Progenitor cell of endocrine pancreas (in vitro differentiated cells): ENCODE measurements at places on chromosomes 3 and 15. TPM values are rescaled to one million over a fixed set of nuclear protein-coding genes. Genes with fewer than 3 reads are reported as not detected.

Gene GASK1A
- 1.9 and 2.3 TPM in 2 replicates for total RNA-seq

Gene ZCWPW2
- total RNA-seq = 0.81 TPM in 1 of 2 replicates, not detected in the other

Gene CILP
- total RNA-seq = 0.22 and 0.29 TPM in 2 replicates

Gene EFCC1
- 0.60 TPM in 2 replicates for total RNA-seq

Gene SHQ1
- 19.4 and 26.5 TPM in 2 replicates for total RNA-seq

Gene CASR
- 2.3 and 2.5 TPM in 2 replicates for total RNA-seq

Gene BLM
- 19.6 and 21.3 TPM in 2 replicates for total RNA-seq

Gene PXK
- total RNA-seq = 11.7 and 12.5 TPM in 2 replicates

GRCh38 chr3:169841171-169841570, 28.5 kb upstream of the LRRC34 start:
- no peaks in the 10 kb centered on the region for H3K4me1 ChIP-seq
- H3K36me3 ChIP-seq = no peaks in the 10 kb centered on the region
- no peak for DNase-seq
- H3K27ac ChIP-seq = no peak overlapping the region
- H3K27me3 ChIP-seq = peaks cover 3% of the 10 kb centered on the region

GRCh38 chr3:118803096-118803476, 231.6 kb downstream of the IGSF11 start:
- no peak for DNase-seq
- H3K36me3 ChIP-seq = no peaks in the 10 kb centered on the region
- no peaks in the 10 kb centered on the region for H3K27me3 ChIP-seq

GRCh38 chr15:42619656-42620371, 44.4 kb downstream of the STARD9 start:
- H3K4me1 ChIP-seq = peaks cover 2% of the 10 kb centered on the region
- no peak for DNase-seq
- no peaks in the 10 kb centered on the region for H3K27me3 ChIP-seq
- H3K27ac ChIP-seq = no peak overlapping the region

GRCh38 chr3:37249294-37249693, 74.9 kb upstream of the LRRFIP2 start:
- no peak for DNase-seq
- no peak overlapping the region for H3K4me3 ChIP-seq
- peaks cover 3% of the 10 kb centered on the region for H3K36me3 ChIP-seq
- H3K4me1 ChIP-seq = peaks cover 24% of the 10 kb centered on the region

DNA sequence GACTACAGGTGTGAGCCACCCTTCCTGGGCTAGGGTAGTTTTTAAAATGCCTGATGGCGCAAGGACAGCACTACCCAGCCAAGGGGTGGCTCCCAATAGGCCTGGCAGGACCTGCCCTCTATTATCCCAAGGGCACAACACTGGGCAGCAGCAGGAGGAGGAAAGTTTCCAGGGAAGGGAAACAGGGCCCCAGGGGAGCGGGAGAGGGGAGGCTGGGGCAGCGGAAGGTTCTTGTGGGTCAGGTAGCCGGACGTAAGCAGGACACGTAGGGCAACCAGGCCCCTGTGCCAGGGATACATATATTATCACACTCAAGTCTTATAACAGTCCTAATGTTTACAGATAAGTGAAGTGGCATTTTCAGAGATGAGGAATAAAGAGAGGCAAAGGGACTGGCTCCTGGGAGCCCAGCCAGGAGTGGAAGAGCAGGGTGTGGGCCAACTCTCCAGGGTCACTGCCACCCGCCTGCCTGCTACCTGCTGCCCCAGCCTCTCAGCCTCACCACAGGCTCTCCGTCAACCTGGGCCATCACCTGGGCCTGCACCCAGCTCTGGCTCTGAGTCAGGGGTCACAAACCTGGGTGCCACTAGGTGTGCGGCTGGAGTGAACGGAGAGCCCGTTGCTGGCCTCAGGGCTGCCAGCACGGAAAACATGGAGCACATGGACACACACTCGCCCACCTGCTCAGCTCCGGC, 73.2 kb upstream of the SNRPA1 start:
- peaks cover 12% of the 10 kb centered on the region for H3K27me3 ChIP-seq
- peaks cover 2% of the 10 kb centered on the region for H3K4me1 ChIP-seq
- H3K27ac ChIP-seq = no peak overlapping the region
- no peak overlapping the region for H3K4me3 ChIP-seq
- H3K36me3 ChIP-seq = no peaks in the 10 kb centered on the region
- DNase-seq = no peak

GRCh38 chr3:184604039-184604601, 42.5 kb downstream of the EPHB3 start:
- peak; percentile 53 for DNase-seq
- H3K4me1 ChIP-seq = peaks cover 23% of the 10 kb centered on the region
- no peaks in the 10 kb centered on the region for H3K36me3 ChIP-seq
- peak overlapping the region; percentile 70 for H3K4me3 ChIP-seq
- no peak overlapping the region for H3K27ac ChIP-seq
- peaks cover 89% of the 10 kb centered on the region for H3K27me3 ChIP-seq

GRCh38 chr15:42289166-42289565, 15.9 kb upstream of the TMEM87A start:
- H3K27me3 ChIP-seq = no peaks in the 10 kb centered on the region
- H3K27ac ChIP-seq = no peak overlapping the region
- peaks cover 12% of the 10 kb centered on the region for H3K4me1 ChIP-seq

GRCh38 chr3:60147249-60147950, 1097.6 kb upstream of the CFAP20DC start:
- H3K4me3 ChIP-seq = no peak overlapping the region
- no peaks in the 10 kb centered on the region for H3K36me3 ChIP-seq
- H3K27me3 ChIP-seq = no peaks in the 10 kb centered on the region
- H3K27ac ChIP-seq = no peak overlapping the region

- no peak overlapping the region for H3K4me3 ChIP-seq
- H3K27me3 ChIP-seq = peaks cover 45% of the 10 kb centered on the region
- no peaks in the 10 kb centered on the region for H3K4me1 ChIP-seq
- DNase-seq = no peak
- no peaks in the 10 kb centered on the region for H3K36me3 ChIP-seq
Observed at GRCh38 chr3:128557531-128558280, 64.7 kb upstream of the GATA2 start.

DNA sequence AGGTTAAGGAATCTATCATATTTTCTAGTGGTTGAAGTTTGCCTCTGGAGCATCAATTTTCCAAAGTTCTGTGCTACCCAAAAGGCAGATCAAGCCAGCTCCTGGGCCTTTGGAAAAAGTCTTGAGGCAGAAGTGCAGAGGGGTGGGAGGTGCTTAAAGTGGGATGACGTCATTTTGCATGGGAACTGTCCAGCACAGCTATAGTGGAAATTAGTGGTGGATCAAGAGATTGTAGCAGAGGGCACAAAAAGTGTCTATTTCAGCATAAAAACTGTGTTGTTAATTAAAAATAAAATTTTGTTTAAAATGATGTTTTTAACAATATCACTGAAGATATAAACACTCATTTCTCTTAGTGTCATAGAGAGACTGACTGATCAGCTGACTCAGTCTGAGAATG, 221.9 kb downstream of the LRRN1 start:
- no peaks in the 10 kb centered on the region for H3K27me3 ChIP-seq
- H3K4me1 ChIP-seq = no peaks in the 10 kb centered on the region
- DNase-seq = no peak
- no peaks in the 10 kb centered on the region for H3K36me3 ChIP-seq
- no peak overlapping the region for H3K4me3 ChIP-seq
- H3K27ac ChIP-seq = no peak overlapping the region

- peaks cover 2% of the 10 kb centered on the region for H3K4me1 ChIP-seq
- no peak overlapping the region for H3K4me3 ChIP-seq
- H3K27ac ChIP-seq = no peak overlapping the region
- H3K36me3 ChIP-seq = peaks cover 32% of the 10 kb centered on the region
Observed at GRCh38 chr15:90013503-90013937, 12.4 kb downstream of the ZNF710 start.

- DNase-seq = no peak
- H3K27ac ChIP-seq = no peak overlapping the region
- H3K27me3 ChIP-seq = peaks cover 3% of the 10 kb centered on the region
- H3K4me3 ChIP-seq = no peak overlapping the region
- peaks cover 2% of the 10 kb centered on the region for H3K36me3 ChIP-seq
Observed at GRCh38 chr15:29842290-29842689, 20.0 kb upstream of the TJP1 start.

DNA sequence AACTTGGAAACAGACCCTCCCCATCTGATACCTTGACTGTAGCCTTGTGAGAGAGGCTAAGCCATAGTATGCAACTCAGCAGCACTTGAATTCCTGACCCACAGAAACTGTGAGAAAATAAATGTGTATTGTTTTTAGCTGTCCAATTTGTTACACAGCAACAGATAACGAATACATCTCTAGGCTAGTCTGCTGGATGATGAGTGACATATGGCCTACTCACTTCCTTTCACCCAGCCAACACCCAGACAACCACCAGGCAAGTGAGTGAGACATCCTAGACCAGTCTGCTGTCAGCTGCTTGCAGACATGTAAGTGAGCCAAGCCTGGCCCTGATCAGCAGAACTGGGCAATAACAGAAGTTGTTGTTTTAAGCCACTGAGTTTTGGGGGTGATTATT, 19.2 kb upstream of the SMAD6 start:
- H3K27me3 ChIP-seq = no peaks in the 10 kb centered on the region
- peaks cover 14% of the 10 kb centered on the region for H3K4me1 ChIP-seq
- H3K27ac ChIP-seq = no peak overlapping the region

DNA sequence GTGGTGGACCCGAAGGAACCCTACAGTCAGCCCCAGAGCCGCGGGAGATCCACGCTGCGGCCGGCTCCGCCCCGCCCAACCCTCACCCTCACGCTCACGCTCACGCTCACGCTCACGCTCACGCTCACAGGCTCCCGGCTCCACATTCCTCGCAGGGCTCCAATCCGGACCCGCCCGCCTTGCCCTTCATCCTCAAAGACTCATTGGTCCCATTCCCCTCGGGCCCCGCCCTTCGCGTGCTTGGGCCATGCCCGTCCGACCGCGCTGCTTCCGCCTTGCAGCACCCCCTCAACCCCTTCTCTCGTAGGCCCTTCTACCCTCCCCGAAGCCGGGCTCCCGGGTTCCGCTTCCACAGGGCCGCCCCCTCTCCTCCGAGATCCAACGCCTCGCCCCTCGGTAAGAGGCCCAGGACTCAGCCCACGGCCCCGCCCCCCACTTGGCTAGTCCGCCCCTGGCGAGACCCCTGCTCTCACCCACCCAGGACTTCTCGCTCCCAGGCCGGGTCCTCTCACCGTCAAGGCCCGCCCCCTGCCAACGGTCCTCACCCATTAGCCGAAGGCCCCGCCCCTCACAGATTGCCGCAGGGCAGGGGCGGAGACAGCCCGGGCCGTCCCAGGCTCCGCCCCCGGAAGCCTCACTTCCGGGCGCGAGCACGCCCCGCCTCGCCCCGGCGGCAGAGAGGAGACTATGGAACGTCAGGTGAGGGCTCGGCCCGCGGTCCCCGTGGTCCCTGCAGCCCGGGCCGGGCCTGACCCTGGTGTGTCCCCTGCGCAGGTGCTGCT, at the start of gene APEH:
TSS of gene APEH (plus strand) at position 637 of the 782 bp plus-strand sequence. CDS start at position 688, 51 bp downstream.
- H3K27me3 ChIP-seq = no peaks in the 10 kb centered on the region
- H3K36me3 ChIP-seq = peaks cover 5% of the 10 kb centered on the region
- peak within 1 kb of the TSS; percentile 84 for H3K4me3 ChIP-seq
- peak within 1 kb of the TSS; percentile 97 for H3K27ac ChIP-seq
- DNase-seq = peak; percentile 96
- H3K4me1 ChIP-seq = peaks cover 16% of the 10 kb centered on the region

DNA sequence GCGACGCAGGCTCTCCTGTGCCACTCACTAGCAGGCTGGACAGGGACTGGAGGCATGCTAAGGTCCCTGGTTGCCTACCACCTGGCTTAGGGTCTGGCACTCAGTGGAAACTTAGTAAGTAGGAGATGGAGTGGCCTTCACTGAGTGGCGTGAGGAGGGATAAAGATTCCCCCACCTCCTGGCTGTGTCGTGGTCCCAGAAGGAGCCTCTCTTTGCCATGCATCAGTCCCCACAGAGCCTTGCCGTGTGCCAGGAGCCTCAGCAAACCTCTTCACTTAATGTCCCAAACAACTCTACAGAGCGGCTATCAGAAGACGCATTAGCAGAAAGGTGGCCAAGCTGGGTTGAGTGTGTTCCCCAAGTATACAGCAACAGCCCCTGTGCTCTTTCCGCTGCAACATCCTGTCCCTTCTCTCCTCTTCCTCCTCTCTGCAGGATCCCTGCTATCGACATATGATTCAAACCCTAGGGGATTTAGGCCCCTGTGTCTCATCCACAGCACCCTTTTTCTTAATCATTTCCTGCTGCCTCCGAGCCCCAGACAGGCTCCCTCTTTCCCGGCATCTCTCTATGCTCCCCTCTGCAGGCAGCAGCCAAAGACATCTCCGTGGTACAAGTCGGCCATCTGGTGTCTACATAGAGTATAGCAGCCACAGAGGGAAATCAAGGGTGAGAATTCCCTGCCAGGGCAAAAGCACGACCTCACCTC, 66.7 kb downstream of the SLC6A1 start:
- peaks cover 32% of the 10 kb centered on the region for H3K27me3 ChIP-seq
- no peak overlapping the region for H3K27ac ChIP-seq
- H3K4me1 ChIP-seq = no peaks in the 10 kb centered on the region
- H3K36me3 ChIP-seq = no peaks in the 10 kb centered on the region
